ENCODE measurements at places on chromosomes 3 and 15. TPM values are rescaled to one million over a fixed set of nuclear protein-coding genes. Genes with fewer than 3 reads are reported as not detected.

DNA sequence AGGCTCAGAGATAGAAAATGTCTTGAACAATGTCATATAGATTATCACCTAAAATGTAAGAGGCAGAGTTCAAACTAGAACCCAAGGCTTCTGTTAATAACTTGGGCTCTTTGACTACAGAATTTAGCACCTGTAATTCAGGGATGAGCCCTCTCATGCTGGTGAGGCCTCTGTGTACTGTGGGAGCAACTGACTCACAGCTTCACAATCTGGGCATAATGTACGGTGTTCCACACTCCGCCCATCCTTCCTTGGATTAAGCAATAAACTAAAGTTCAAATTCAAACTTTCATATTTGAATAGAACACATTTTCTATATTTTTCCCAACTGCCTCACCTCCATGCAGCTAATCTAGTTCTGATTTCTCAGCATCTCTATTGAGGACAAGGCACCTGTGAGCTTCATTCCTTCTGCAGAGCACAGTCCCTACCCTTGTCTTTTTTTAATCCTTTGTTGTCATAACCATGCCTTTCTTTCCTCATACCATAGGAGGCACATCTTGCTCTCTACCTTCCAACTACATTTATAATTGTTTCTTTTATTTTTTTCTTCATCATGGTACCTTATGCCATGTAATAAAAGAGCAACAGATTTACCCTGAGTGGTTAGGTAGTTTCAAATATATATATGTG lies 392.1 kb downstream of the NLGN1 start:
- H3K4me3 ChIP-seq, result no peak overlapping the region
- no peaks in the 10 kb centered on the region for H3K36me3 ChIP-seq
- H3K4me1 ChIP-seq, result no peaks in the 10 kb centered on the region
- no peak overlapping the region for H3K27ac ChIP-seq

- H3K4me1 ChIP-seq, result no peaks in the 10 kb centered on the region
- no peak overlapping the region for H3K27ac ChIP-seq
- no peaks in the 10 kb centered on the region for H3K27me3 ChIP-seq
- no peak for DNase-seq
- no peaks in the 10 kb centered on the region for H3K36me3 ChIP-seq
These were observed 3.0 kb upstream of the KLHL6 start for GRCh38 chr3:183558495-183558894.

Gene PBRM1
- 9.6 TPM for polyA plus RNA-seq

GRCh38 chr15:69119683-69120395 lies 40.6 kb upstream of the GLCE start:
- DNase-seq, result no peak
- H3K36me3 ChIP-seq, result no peaks in the 10 kb centered on the region
- H3K4me1 ChIP-seq, result no peaks in the 10 kb centered on the region
- H3K27ac ChIP-seq, result no peak overlapping the region
- no peaks in the 10 kb centered on the region for H3K27me3 ChIP-seq
- no peak overlapping the region for H3K4me3 ChIP-seq

DNA sequence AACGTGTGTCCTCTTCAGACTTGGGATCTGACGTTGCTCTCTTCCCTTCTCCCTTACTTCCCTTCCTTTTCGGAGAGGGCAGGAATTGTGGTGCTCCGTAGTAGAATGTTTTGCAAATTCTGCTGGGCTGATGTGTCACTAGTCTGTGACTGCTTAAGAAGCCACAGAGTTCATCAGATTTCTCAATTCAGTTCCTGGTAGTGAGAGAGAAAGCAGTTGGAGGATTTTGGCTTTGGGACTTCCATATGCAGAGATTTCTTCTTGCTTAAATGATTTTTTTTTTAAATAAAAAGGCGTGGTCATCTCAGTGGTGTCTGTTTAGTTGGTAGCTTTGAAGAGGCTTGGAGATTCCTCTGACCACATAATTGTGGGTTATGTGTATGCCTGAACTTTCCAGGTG lies 10.1 kb downstream of the CEMIP start:
- no peaks in the 10 kb centered on the region for H3K36me3 ChIP-seq
- no peak for DNase-seq
- H3K27me3 ChIP-seq, result no peaks in the 10 kb centered on the region
- no peak overlapping the region for H3K27ac ChIP-seq
- H3K4me3 ChIP-seq, result no peak overlapping the region

DNA sequence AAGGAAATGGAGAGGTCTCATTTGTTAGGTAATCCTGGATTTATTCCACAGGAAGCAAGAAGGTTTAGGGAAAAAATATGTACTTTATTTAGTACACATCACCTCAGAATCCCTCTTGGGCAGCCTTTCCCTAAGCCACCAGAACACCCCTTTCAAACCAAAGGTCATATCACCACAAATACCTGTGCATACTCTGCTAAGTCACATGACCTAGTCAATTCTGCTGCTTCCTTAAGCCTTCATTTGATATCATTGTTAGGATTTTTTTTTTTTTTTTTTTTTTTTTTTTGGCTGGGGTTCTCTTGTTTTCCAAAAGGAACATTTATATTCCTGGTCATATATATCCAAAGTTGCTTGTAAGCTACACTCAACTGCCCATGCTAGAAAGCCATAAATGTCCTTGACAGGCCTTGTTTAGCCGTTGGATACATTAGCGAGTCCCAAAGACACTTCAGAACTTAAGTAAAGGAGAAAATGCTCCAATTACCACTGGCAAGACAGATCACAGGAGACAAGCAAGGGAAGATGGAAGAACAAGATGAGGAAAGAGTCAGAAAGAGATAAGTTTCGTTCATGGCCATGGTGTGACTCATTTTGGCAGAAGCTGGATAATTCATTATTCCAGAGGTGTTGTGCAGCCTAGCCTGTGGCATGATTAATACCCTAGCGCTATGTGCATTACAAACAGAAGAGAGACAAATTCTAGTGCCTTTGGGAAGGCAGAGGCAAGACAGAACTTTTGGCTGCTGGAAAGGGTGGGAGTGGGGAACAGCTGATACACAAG lies 155.6 kb upstream of the SLC2A2 start:
- no peaks in the 10 kb centered on the region for H3K27me3 ChIP-seq
- DNase-seq, result no peak
- H3K36me3 ChIP-seq, result no peaks in the 10 kb centered on the region
- no peak overlapping the region for H3K27ac ChIP-seq

- H3K4me1 ChIP-seq, result no peaks in the 10 kb centered on the region
- no peak overlapping the region for H3K27ac ChIP-seq
- DNase-seq, result no peak
- H3K27me3 ChIP-seq, result no peaks in the 10 kb centered on the region
- no peaks in the 10 kb centered on the region for H3K36me3 ChIP-seq
These were observed 60.6 kb upstream of the GATA2 start for GRCh38 chr3:128553560-128553959.

GRCh38 chr3:50241163-50241562 lies 5.2 kb downstream of the GNAI2 start:
- H3K27me3 ChIP-seq, result no peaks in the 10 kb centered on the region
- no peaks in the 10 kb centered on the region for H3K36me3 ChIP-seq
- H3K27ac ChIP-seq, result no peak overlapping the region
- H3K4me1 ChIP-seq, result peaks cover 35% of the 10 kb centered on the region
- peak; percentile 60 for DNase-seq

Measured in pancreas (tissue), 10 donors.